Natural killer cell (primary cell): ENCODE measurements at places on chromosomes 5 and 9.

DNA sequence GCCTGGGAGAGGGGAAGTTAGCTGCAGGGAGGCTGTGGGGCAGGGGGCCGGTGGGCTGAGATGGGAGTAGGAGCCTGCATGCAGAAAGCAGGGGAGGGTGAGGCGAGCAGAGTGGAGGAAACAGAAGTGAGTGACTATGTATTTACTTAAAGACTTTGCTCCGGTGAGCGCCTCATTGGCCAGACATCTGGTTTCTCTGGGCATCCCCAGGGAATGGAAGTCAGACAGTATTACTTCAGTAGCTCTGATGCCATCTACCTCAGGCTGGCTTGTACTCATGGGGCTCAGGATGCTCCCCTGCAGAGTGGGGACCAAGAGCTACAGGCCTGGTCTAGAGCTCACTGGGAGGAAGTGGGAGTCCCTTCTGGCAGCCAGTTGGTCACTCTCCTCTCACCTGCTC, 78.2 kb upstream of the ARAP3 start:
- DNase-seq: no peak

DNA sequence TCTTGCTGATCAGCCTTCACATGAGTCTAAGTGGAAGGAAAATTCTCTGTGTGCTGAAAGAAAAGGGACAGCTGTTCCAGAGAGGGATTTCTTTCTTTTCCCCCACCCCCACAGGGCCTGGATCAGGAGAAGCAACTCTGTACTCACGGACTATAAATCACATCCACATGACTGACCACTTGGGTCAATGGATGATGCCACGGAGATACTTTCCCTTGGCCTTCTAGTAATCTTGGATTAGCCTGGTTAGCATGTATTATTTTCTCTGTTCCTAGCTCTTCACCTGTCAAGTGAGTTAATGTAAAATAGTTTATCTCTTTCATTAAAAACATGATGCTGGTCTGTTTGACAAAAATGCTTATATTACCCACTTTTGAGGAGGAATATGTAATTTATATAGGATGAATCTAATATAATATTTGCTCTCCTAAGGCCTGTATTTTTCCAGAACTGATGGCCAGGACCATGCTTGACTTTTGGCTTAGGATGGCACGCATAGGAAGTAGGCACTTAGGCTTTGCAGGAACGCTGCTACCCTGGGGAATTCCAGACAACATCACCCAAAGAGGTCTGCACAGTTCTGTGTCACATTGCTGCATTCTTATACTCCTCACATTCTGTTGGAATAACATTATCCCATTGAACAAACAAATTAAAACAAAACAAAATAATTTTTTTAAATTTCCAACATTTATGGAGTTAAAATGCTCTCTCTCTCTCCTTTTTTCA, 892.1 kb downstream of the TLE1 start:
- DNase-seq: no peak

GRCh38 chr9:137193771-137194170, 5.3 kb downstream of the SSNA1 start:
- DNase-seq: no peak

DNA sequence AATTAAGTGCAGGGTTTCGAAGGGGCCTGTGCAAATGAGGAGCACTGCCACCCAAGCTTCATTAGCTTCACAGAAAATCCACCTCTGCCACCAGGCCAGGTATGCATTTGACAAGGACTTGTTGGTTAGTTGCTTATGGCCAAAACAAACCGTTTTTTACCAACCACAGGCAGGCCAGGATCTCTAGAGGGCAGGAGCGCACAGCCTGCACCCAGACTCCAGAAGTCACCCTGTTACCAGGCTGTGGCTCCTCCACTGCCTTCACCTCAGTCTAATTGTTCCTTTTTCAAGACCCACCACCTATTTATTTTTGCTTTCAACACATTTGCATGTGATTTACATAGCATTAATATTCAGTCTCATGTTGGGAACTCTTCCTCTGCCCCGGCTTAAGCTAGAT, 78.3 kb upstream of the HSPA9 start:
- DNase-seq: no peak

GRCh38 chr5:140151144-140152021, 23.6 kb upstream of the CYSTM1 start:
- DNase-seq: no peak

- no peak for DNase-seq
These were observed 119.6 kb upstream of the TAF11L2 start for GRCh38 chr5:17378346-17378997.

GRCh38 chr9:88971131-88971960, 19.9 kb upstream of the S1PR3 start:
- DNase-seq: no peak

- DNase-seq: no peak
These were observed 78.4 kb upstream of the IFNK start for GRCh38 chr9:27445688-27446087.

DNA sequence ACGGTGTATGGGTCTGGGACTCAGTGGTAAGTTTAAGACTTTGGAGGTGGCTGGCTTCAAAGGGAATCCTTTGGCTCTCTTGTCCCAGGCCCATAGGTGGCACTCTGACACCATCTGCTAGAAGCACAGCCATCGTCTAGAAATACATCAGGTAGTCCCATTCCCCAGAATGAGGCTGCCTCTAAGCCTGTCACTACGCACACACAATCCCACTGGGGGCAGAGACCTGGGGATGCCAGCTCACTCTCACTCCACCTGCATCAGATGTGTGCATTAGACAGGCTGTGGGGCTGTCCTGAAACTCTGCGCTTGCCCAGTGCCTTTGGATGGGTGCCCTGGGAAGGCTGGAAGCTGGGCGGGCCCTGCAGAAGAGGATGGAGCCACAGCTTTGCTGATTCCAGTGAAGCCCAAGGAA, 127.5 kb upstream of the PANK3 start:
- DNase-seq: no peak

GRCh38 chr9:33081128-33081851, 4.8 kb upstream of the SMU1 start:
- DNase-seq: peak; percentile 89
